ENCODE measurements at places on chromosomes 11 and 22. TPM values are rescaled to one million over a fixed set of nuclear protein-coding genes. Genes with fewer than 3 reads are reported as not detected.

DSCAML1 gene
- total RNA-seq, result 0.35 TPM

P2RY6 gene
- total RNA-seq, result 7.5 TPM

TMEM45B gene
- not detected for total RNA-seq

APOL2 gene
- total RNA-seq, result 64.4 TPM

MACROD1 gene
- total RNA-seq, result 13.6 TPM

SLC43A1 gene
- total RNA-seq, result 2.1 TPM

TRIM68 gene
- total RNA-seq, result 9.9 TPM

OR52A1 gene
- not detected for total RNA-seq

MPEG1 gene
- total RNA-seq, result not detected

VSIG2 gene
- not detected for total RNA-seq

MYO7A gene
- 1.3 TPM for total RNA-seq

JAML gene
- total RNA-seq, result not detected

C22orf31 gene
- not detected for total RNA-seq

ADAMTS8 gene
- total RNA-seq, result 1.1 TPM

C1QTNF5 gene
- not detected for total RNA-seq

OR1S2 gene
- total RNA-seq, result not detected

NXPE2 gene
- total RNA-seq, result not detected

OR8G1 gene
- not detected for total RNA-seq

DGAT2 gene
- total RNA-seq, result 1.2 TPM

LTO1 gene
- total RNA-seq, result 30.3 TPM

MIOX gene
- total RNA-seq, result 0.11 TPM

MLC1 gene
- total RNA-seq, result not detected

SERPING1 gene
- total RNA-seq, result 0.91 TPM

BTG4 gene
- not detected for total RNA-seq

B3GAT3 gene
- total RNA-seq, result 54.6 TPM
